Fibroblast of skin of back (primary cell): ENCODE measurements at places on chromosomes 1 and 21.

GRCh38 chr1:31335007-31335406 lies 37.9 kb downstream of the FABP3 start:
- DNase-seq: peak; percentile 36

DNA sequence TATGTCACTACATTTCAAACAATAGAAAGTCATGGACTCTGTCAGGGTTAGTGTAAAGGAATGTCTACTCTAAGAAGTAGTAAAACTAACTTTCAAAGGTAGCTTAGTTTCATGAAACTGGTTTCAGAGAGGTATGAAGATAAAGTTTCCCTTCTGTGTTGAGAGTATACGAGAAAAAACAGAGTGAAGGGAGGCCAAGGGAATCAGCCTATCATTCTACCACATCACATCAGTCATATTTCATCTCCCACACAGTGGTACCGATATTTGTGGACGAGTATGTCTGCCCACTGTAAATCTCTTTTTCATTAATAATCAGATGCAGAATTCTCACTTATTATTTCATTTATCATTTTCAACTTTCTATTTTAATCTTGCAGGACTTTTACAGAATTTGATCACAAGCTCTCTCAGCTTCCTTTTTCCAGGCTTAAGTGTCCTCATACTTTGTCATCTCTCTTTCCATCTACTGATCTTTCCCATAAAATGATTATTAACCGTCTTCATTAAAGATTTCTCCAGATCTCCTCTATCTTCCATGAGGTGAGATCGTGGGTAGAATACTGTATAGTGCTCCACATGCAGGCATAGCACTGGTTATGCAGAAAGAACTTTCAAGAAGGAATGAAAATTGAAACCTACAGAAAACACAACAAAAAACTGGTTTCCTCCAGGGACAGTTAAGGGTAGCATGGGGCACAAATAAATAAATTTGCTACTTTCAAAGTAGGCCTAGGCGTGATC lies 11.5 kb upstream of the IFI16 start:
- DNase-seq: no peak

DNA sequence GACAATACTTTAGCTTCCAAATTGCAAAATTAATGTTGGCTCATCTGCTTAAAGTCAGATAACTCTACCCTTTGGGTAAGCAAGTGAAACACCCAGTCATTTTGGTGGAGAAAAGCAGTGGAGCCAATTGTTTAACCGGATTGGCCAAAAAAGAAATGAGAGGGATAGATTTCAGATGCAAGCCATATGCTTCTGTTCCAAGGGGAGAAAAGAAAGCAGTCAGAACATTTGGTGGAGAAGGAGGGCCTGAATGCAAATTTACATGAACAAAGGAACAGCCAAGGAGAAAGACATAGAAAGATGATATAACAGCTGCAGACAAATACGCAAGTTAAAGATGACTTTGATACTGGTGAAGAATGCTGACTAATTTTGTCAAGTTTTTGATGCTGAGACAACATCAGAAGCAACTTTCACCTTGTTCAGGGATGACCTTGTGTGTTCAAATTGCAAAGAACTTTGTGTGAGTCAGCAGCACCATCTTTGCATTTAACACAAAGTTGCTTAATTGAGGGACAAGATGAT lies 173.1 kb downstream of the TGFB2 start:
- no peak for DNase-seq

DNA sequence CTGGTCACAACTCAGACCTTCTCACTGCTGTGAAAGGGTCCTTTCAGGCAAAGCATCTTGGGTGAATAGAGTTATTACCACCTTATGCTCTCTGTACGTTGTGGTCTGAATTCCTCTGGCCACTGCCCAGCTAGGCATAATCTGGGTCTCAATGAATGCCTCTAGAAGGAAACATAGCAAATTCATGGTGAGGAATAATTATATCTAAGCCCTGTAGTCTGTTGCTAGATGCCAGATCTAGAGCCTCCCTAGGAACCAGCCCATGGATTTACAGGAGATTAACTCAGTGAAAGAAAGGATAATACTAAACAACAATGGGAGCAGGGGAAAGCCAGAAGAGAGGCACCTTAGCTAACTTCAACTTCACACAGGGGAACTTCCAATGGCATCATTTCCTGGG lies 2.4 kb upstream of the COL11A1 start:
- DNase-seq: no peak

GRCh38 chr21:45522986-45523385 lies 19.3 kb downstream of the SLC19A1 start:
- no peak for DNase-seq

- no peak for DNase-seq
These were observed 8.5 kb downstream of the CHML start for GRCh38 chr1:241631674-241632073.

DNA sequence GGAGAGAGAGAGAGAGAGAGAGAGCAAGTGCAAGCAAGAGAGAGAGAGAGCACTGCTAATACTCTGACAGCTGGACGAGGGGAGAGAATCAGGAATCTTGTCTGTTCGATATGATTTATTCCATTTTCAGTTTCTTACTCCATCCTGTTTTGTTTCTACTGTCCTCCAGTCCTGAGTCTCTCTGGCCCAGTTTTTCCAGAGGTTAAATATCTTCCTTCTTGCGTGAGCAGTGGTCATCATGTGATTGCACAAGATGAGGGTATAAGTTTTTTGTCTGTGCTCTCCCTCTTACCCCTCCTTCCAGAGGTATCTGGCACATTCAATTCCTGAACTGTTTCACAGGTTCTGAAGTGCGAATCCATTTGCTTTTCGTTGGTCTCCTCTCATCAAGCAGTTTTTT lies 16.8 kb downstream of the UBE2U start:
- DNase-seq: no peak

DNA sequence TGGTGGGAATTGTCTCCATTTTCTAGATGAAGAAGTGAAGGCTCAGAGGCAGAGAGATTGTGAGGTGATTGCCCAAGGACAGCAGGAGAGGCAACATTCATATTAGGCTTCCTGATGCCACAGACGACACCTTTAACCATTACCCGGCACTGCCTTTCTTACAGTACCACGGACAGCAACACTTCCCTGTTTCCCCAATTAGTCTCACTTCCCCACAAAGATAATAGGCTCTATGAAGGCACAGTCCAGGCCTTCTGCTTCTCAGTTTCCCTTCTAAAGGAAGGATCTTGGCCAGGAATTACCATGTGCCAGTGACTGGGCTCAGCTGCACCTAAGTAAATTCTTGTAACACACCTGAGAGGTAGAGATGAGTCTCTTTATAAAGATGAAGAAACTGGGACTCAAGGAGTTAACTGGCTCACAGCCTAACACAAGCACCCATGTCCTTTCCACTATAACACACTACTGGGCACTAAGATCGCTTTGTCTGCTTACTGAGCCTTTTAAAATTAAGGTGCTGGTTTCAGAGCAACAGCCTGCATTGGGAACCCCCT lies 9.6 kb downstream of the IGSF9 start:
- no peak for DNase-seq

- no peak for DNase-seq
These were observed 211.1 kb upstream of the C21orf91 start for GRCh38 chr21:18030248-18030647.

- DNase-seq: no peak
These were observed 81.4 kb upstream of the TLR5 start for GRCh38 chr1:223224465-223224864.
